ENCODE measurements at places on chromosomes 1 and 21.

- no peak for DNase-seq
Measured at GRCh38 chr1:212727386-212728181, 27.9 kb upstream of the BATF3 start.

GRCh38 chr1:5858246-5858645 lies 134.0 kb downstream of the NPHP4 start:
- no peak for DNase-seq

GRCh38 chr1:7103361-7103782 lies 318.1 kb downstream of the CAMTA1 start:
- no peak for DNase-seq

- no peak for DNase-seq
Measured at GRCh38 chr1:151135433-151136385, 10.7 kb downstream of the SEMA6C start.

DNA sequence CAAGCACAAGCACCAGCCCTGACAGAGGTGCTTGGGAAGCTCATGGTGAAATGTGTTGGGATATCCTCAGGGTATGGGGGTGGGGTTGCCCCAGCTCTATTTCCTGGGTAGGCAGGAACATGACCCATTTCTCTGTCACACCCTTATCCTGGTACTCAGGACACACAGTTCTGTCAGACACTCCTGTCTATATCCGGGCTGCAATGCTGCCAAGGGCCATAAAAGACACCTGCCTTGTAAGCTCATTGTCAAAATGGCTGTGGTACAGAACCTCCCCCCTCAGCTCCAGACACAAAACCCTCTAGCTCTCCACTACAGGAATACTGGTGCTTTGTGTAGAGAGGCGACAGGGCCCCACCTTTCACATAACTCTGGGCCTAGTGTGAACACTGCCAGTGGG lies 636.7 kb downstream of the PLA2G4A start:
- no peak for DNase-seq

DNA sequence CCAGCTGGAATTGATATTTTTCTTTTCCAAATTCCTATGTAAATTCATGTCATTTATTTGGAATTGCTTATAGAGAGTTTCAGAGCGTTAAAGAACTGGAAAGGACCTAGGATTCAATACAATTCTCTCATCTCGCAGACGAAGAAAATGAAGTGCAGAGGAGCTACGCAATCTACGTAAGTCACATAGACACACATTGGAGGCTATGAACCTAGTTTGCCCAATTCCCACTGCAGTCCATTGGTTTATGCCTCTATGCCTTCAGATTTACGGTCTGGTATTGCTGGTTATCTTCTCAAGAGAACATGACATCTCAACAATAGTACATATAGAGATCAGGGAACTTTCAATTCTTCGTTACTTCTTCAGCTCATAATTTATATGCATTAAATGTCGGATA lies 971 bp upstream of the RNF2 start:
- DNase-seq, result no peak

GRCh38 chr1:71834601-71835441 lies 447.5 kb downstream of the NEGR1 start:
- peak; percentile 63 for DNase-seq

DNA sequence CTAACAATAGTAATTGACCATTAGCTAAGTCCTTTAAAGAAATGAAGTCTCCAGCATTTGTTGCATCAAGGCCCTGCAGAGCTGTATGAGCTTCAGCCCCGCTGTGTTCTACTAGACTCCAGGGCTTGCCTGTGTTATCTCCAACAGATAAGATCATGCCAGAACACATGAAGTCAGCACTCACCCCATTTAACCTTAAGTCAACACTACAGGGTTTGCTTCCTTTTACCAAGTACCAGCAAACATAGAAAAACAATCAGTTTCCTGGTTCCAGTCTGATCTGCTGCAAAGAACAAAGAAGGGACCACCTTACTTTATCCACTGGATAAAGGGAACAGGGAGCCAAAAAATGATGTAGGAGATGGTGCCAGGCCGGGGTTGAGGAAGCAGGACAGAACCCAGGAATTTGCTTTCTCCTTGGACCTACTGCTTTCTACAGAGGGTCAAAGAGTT lies 41.3 kb upstream of the ENAH start:
- peak; percentile 78 for DNase-seq

- no peak for DNase-seq
Measured at GRCh38 chr1:116425987-116426386, 52.9 kb downstream of the ATP1A1 start.

DNA sequence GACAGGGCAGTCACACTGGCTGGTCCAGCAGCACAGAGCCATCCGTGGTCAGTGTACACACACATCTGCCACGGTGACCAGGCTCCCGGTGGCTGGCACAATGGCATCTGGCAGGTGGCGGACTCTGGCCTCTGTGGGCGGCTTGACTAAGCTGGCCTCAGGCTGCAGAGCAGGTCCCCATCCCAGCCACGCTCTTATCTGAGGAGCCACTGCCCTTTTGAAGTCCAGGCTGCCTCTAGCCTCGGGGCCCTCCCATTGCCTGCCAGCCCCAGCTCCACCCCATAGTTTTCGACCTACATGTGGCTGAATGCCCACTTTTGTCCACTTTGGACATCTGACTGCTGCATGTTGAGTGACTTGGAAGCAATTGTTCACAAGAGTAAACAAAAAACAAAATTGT lies 29.9 kb upstream of the EDN2 start:
- peak; percentile 63 for DNase-seq
